ENCODE measurements at places on chromosomes 13 and 19.

DNA sequence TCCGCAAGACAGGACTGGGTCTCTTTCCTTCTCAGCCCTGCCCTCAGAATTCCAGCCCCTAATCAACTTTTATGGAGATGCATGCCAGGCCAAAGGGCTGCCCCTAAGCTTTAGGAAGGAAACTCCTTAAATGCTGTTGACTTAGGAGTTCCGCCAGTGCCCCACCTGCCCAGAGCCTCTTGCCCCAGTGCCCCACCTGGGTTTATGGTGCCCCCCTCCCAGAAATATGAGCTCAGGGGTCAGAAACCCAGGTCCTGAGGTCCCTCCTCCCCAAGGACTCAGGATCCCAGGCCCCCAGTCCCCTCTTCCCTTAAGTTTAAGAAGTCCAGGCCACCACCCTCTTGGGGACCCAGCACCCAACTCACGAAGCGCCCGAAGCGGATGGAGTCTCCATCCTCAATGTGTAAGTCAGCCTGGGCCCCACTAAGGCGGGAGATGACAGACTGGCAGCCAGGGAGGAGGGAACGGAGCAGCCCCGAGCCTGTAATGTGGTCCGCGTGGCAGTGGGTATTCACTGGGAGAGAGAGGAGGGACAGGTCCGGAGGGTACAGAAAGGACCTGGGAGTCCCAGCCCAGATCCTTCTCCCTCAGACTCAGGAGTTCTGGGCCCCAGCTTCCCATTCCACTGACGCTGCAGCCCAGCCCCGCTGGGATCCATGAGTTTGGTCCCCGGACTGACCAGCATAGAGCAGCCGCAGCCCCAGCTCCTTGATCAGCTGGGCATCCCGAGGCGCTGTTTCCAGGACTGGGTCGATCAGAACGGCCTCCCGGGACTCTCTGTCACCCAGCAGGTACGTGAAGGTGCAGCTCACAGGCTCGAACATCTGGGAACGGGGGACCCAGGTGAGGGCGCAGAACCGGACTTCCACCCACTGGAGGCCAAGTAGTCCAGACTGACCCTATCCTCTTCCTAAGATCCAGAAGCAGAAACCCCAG lies 897 bp downstream of the ETHE1 start:
- no peak for DNase-seq

- DNase-seq, result no peak
Measured at GRCh38 chr13:77397636-77398035, 70.7 kb upstream of the MYCBP2 start.

DNA sequence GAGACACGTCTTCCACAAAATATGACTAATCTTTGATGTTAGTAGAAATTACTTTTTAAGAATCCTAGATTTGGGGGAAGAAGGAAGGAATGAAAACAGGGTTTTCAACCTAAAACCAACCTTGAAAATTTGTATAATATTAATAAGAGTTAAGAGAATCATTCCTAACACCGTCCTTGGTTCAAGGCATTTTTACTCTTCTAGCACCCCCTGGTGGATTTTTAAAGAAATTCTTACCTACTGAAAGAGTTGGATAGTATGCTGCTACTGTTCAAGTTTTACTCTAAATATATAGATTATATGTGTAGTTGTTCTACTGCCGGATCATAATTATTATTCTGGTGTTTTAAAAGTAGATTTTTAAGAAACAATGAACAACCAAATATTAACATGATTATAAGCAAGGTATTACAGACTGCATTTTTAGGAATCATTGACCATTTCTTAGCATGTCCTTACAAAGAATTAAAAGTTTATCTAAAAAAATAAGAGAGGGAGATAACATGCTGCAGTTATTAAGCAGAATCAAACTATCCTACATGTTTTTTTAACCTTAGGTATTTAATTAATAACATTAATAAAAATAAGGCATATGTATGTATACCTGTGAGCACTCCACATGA lies 7.4 kb upstream of the SLITRK6 start:
- peak; percentile 7 for DNase-seq

- no peak for DNase-seq
Measured at GRCh38 chr19:8611391-8611876, 919 bp upstream of the ADAMTS10 start.

GRCh38 chr13:107907065-107907805 lies 308.1 kb downstream of the LIG4 start:
- DNase-seq, result no peak

GRCh38 chr13:33659894-33660293 lies 158.1 kb upstream of the RFC3 start:
- no peak for DNase-seq

DNA sequence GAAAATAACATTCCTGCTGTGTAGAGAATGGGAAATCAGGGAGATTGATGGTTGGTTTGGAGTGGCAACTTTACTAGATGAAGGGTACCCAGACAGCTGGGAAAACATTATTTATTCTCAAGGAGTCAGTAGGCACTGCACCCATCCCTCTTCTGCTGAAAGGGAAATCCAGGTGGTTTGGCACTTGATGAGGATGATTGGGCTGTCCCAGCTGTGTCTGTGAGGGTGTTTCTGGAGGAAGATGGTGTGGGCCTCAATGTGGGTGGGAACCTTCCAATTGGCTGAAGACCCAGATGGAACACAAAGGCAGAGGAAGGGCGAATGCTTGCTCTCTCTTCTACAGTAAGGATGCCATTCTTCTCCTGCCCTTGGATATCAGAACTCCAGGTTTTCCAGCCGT lies 10.4 kb upstream of the SACS start:
- no peak for DNase-seq

DNA sequence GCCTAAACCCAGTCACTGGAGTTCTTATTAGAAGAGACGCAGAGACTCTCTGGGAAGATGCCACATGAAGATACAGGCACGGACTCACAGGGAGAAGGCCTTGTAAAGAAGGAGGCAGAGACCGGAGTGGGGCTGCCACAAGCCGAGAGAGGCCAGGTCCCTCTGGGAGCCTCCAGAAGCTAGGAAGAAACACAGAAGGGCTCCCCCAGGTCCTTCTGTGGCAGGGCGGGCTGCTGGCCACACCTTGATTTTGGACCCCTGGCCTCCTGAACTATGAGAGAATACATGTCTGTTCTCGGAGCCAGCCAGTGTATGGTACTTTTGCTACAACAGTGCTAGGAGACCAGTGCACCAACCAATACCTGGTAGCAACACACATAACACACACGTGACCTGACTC lies 140.1 kb upstream of the SPACA7 start:
- DNase-seq, result no peak

DNA sequence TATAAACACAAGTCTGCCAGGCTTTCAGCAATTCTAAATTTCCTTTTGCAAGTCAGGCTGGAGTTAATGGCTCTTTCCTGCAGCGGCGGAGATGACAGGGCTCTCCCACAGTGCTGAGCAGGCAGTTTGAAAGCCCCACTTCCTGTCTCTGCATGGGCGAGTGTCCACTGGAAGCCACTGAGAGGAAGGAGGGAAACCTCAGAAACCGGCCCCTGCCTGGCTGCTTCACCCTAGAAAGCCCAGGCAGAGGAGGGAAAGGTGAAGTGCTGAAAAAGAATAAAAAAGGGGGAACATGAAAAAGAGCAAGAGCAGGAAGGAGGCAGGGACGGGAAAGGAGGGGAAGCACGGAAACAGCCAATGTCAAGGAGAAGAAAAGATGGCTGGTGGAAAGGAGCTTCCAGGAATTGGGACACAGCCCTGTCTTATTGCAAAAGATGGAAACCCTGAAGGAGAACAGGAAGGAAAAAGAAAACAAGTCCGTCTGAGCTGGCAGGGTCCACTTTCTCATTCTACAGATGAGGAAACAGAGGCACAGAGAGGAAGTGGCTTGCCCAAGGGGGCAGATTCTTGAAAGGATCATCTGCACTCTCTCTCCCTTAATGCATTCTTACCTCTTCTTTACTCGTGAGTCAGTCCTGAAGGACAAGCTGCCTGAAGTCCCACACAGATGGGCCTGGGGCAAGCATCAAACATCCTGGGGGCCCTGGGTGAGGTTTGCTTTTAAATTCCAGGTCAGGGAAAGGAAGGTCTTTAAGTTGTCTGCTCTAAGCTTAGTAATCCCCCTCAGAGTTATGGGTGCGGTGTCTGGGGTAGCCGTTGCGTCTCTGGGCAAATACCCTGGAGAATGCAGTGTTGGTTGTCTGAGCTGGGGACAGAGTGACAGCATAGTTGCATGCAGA lies 38.8 kb upstream of the ALOX5AP start:
- no peak for DNase-seq

- no peak for DNase-seq
Measured at GRCh38 chr13:96130818-96131340, 41.0 kb downstream of the HS6ST3 start.

All from skeletal muscle cell (primary cell).